Right renal pelvis (tissue), 4 donors: ENCODE measurements at places on chromosomes 1 and 21. TPM values are rescaled to one million over a fixed set of nuclear protein-coding genes. Genes with fewer than 3 reads are reported as not detected.

Gene DNASE2B
- polyA plus RNA-seq: not detected

Gene SCAF4
- polyA plus RNA-seq: 42.4 TPM

Gene ADAM15
- polyA plus RNA-seq: 42.9 TPM

- DNase-seq: no peak
Measured at GRCh38 chr1:43427524-43427923, 26.2 kb downstream of the HYI start.

GRCh38 chr1:239388578-239388977 lies 2.2 kb downstream of the CHRM3 start:
- no peak for DNase-seq

DNA sequence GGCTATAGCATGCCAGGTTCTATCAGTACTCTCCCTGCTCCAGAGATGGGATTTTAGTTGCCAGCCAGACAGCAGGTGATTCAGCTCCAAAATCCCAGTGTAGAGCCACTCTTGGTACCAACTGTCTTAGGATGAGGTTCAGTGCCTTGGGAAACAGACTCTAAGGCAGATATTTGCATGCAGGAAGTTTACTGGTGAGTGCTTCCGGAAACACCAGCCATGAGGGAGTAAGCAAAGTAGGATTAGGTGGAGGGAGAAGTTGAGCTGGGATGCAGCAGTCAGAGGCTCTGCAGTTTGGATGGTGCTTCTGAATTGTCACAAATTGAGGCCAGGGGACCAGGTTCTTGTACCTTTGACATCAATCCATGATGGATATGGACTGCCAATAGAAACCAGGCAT lies 207.5 kb upstream of the JUN start:
- DNase-seq: no peak

Gene CLEC20A
- polyA plus RNA-seq: 0.22 TPM
